Activated naive CD4-positive, alpha-beta T cell treated with anti-CD3 and anti-CD28 coated beads, Interleukin-2, amount 10 ng/mL, durations not matched to agents 5 hours and 36 hours (primary cell): ENCODE measurements at places on chromosomes 12 and 14. TPM values are rescaled to one million over a fixed set of nuclear protein-coding genes. Genes with fewer than 3 reads are reported as not detected.

The RASSF9 gene
- total RNA-seq, result not detected

The GRIP1 gene
- 0.86 TPM for total RNA-seq

The INSM2 gene
- total RNA-seq, result not detected

The DEGS2 gene
- total RNA-seq, result 0.58 TPM

The ERC1 gene
- total RNA-seq, result 40.9 TPM

The TAS2R9 gene
- total RNA-seq, result not detected

The SLC4A8 gene
- total RNA-seq, result 9.2 TPM

The PAH gene
- not detected for total RNA-seq
